Hematopoietic multipotent progenitor cell treated with erythropoietin and hydrocortisone succinate and interleukin-3 and kit ligand, for 6 days (in vitro differentiated cells): ENCODE measurements at places on chromosomes 1 and 21.

GRCh38 chr1:78880223-78880622, 126.3 kb downstream of the ADGRL4 start:
- DNase-seq, result no peak

- DNase-seq, result no peak
Measured at GRCh38 chr1:18353528-18353927, 127.2 kb upstream of the KLHDC7A start.

- peak; percentile 84 for DNase-seq
Measured at GRCh38 chr1:175376194-175376593, 183.6 kb upstream of the KIAA0040 start.

DNA sequence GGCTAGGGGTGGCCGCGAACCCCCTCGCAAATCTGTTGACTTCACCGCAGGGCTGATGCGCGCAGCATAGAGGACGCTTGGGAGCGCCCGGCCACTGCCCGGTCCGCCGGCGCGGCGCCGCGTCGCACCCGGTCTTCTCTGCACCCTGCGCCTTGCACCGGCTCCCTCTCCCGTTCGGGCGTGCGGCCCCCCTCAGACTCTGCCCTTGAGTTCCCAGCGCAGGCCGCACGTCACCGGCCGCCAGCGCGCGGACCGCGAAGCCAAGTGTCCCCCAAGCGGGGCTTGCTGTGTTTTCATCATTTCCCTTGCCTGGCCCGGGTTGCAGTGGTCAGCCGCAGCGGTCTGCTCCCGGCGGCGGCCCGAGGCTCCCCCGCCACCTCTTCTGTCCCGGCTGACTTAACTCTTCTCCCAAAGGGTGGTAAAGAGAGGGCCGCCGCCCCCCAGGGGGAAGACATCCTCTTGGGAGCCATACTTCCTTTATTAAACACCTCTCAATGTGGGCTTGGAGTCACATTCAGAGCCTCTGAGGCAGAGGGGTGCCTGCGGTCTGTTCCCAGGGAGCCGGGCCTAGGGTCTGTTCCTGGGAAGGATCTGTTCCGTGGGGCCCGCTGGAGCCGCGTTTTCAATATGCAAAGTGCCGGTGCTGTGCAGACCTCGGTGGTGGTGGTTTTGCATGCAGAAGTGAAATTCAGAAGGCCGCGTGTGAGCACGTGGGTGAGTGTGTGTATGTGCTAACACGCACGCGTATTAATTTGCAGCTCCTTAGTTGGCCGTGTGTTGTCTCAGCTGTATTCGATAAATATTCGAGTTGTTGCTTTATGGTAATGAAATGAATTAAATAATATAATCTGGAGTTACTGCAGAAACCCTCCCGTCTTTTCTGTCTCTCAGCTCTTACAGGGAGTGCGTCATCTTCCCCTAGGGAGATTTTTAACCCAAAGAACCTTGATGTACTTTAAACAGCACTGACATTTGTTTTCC, 17.6 kb downstream of the PBX1 start:
- no peak for DNase-seq

DNA sequence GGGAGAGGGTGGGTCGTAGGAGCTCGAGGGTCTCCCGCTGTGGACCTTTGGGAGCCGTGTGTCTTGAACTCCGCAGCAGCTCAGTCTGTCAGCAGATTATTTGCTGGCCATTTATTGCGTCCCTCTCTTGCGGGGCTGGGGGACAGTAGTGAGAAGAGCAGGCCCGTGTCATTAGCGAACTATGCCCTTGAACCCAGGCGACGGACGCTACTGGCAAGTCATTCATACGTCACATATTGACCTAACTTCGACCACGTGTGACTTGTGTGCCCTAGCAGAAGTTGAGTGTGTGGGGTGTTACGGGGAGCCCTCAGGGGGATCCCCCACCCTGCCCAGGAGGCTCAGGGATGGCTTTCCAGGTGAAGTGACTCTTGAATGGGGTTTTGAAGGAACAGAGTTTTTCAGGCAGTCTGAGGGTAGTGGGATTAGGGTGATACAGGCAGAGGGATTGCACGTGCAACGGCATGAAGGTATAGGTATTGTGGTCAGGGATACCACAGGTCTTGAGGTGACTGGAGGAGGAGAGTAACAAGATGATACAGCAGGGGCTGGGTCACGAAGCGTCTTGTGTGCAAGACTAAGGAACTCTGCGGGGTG, 13.0 kb downstream of the RCC1 start:
- DNase-seq, result peak; percentile 82

DNA sequence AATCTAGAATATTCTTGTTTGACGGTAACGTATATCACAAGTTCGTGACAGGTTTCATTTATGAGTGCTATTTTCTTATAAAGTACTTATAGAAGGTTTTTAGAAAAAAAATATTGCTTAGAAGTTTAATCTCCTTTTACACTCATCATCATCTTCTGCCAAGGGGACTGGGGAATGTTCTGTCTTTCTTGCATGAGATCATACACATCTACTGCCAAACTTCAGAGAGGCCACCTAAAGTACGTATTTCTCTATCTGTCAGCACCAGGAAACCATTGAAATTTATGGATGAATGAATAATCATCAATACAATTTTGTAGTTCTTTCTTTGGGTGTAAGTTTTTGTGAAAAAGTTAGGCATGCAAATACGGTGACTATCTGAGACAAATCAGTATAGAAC, 245.8 kb downstream of the SPATA17 start:
- DNase-seq, result no peak

- DNase-seq, result no peak
Measured at GRCh38 chr1:219555031-219555692, 57.7 kb downstream of the ZC3H11B start.

GRCh38 chr1:67832737-67833601, at the start of gene GNG12:
Gene GNG12, minus strand, starts transcription at chr1:67833467. Its CDS starts 125,781 bp downstream, at chr1:67707686.
- peak; percentile 49 for DNase-seq

DNA sequence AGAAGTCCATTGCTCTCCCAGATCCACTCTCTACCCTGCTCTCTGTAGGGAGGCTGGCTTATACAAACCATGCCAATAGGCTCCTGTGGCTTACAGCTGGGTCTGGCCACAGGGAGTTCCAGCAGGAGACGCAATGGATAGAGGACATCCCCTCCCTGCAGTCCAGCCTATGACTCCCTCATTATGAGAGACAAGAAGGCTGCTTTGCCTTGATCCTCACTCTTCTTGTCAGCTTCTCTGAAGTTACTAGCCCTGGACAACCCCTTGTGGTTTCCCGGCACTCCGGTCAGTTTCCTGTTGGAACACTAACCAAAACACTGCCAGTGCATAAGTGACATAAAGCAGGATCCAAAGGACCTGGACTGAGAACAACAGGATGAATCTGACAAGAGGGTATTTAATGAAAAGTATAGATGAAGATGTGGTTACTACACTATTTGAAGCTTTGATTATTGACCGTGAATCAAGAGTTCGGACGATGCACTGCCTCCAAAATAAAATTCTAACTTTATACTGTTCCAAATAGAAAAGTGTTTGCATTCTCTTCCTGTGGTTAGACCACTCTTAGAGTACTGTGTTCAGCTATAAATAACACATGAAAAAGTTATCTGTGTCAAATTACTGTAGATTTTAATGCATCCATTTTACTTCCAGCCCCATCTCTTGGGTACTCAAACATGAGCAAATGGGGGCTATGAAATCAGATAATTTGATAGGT, 32.7 kb upstream of the ZNF326 start:
- DNase-seq, result no peak

DNA sequence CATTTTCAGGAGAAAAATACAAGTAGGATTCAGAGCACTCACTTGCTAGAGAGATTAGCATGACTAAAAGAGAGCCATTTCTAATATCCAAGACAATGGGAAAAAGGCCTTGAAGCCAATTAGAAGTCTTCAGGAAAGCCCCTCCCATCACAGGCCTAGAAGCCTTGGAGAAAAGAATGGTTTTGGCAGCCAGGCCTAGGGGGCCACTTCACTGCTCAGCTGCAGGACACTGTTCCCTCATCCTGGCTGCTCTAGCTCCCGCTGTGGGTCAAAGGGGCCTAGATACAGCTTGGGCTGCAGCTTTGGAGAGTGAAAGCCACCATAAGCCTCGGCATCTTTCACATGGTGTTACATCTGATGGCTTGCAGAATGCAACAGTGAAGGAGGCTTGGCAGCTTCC, 62.8 kb downstream of the RGS4 start:
- no peak for DNase-seq

DNA sequence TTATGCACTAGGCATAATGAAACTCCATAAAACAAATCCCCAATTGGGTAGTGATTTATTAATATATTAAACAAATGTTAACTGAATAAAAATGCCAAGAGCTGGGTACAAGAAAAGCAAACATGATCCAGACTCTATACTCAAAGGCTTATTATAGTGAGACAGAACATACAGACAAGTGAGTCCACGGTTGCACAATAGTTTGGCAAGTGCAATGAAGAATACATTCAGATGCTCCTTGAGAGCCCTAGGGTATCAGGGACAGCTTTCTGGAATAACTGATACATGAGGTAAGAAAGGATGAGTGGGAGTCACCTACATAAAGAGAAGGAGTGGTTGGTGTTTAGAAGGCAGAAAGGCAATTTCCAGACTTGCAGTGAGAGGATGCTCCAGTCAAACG, 85.1 kb downstream of the VAV3 start:
- DNase-seq, result no peak

GRCh38 chr1:43932786-43933385, 715 bp upstream of the ARTN start:
- DNase-seq, result no peak

DNA sequence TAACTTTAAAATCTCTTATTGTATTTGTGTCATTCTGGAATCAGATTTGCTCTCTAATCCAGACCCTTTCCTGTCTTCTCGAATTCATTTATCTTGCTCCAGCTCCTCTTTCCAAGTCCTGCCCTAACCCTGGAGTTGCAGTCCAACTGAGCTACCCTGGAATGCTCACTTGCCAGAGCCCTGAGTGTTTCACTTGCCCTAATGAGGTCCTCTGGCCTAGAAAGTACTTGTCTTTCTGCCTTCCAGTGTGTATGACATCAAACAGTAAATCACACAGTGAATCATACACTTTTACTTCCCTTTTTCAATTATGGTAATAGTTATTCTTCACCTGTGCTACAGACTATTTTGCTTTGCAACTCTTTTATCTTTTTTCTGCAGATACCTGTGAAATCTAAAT, 96.9 kb downstream of the NEK7 start:
- peak; percentile 42 for DNase-seq

DNA sequence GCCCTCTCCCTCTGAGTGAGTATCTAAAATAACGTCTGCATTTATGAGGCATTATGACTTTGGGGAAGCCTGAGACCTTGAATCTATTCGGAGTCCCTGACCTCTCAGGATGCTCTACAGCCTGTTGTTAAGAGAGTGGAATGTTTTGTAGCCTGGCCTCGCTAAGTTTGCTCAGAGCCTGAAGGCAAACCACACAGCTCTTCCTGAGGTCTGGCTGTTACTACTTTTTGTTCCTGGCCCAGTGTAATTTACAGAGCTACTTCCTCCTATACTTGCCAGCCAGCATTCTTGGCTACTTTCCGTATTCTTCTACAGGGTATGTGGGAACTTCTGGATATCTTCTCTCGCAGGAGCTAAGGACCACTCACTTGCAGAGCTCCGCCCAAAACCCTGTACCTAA, 3.6 kb upstream of the ZMYM4 start:
- peak; percentile 44 for DNase-seq

GRCh38 chr1:37257646-37258045, 216.7 kb upstream of the ZC3H12A start:
- no peak for DNase-seq

DNA sequence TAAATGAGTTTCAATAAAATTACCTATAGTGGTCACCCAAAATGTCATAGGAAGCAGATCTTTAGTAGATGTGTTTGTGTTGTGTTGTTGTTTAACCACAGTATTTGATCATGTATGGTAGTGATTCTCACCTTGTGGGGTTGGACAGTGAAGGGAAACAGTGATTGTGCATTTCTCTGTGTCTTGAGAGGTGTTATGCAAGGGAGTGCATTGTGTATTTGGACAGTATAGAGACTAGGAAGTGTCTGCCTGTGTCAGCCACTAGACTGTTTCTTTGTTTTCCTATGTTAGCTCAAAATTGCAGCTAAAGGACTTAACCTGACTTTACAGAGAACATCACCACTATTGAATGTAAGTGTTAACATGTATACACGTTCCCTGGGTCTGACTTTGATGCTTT, 6.0 kb downstream of the RGS2 start:
- DNase-seq, result no peak

GRCh38 chr1:54294887-54295286, 94.9 kb downstream of the MRPL37 start:
- no peak for DNase-seq

GRCh38 chr1:114238053-114238452, 84.4 kb upstream of the SYT6 start:
- no peak for DNase-seq

- no peak for DNase-seq
Measured at GRCh38 chr1:209421978-209422680, 161.4 kb upstream of the CAMK1G start.

DNA sequence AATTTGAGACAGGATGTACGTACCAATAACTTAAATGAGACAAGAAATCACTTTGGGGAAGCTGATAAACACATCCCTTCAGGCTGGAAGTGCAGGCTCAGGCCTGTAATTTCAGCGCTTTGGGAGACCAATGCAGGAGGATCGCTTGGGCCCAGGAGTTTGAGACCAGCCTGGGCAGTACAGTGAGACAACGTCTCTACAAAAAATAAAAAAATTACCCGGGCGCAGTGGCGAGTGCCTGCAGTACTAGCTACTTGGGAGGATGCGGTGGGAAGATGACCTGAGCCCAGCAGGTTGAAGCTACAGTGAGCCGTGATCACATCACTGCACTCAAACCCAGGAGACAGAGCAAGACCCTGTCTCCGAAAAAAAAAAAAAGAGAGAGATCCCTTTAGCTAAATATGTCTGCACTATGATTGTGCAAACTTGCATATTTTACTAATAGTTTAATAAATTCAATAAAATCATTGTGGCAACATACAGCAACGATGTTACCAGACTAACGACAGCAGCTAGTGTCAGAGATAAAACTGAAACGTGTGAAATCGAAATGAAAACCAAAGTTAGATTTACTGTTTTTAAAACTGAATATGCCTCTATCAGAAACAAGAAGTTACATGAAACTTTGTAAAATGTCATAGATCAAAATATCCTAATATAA, 54.7 kb downstream of the CD2 start:
- no peak for DNase-seq

- DNase-seq, result no peak
Measured at GRCh38 chr1:231865331-231865730, 238.7 kb downstream of the DISC1 start.

GRCh38 chr1:12604114-12604874, 13.7 kb downstream of the DHRS3 start:
- peak; percentile 84 for DNase-seq

DNA sequence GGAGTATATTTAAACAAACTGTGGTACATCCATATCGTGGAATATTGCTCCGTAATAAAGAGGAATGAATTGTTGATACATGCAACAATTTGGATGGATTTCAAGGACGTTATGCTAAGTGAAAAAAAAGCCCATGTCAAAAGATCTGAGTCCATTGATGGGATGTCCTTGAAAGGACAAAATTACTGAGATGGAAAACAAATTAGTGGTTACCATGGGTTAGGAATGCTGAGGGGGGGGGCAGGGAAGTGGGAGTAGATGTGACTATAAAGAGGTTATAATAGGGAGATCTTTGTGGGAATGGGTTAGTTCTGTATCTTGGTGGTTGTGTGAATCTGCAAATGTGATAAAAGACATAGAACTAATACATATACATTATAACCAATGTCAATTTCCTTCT, 409.3 kb downstream of the SRGAP2C start:
- DNase-seq, result no peak
